ENCODE measurements at places on chromosomes 5 and 9.

DNA sequence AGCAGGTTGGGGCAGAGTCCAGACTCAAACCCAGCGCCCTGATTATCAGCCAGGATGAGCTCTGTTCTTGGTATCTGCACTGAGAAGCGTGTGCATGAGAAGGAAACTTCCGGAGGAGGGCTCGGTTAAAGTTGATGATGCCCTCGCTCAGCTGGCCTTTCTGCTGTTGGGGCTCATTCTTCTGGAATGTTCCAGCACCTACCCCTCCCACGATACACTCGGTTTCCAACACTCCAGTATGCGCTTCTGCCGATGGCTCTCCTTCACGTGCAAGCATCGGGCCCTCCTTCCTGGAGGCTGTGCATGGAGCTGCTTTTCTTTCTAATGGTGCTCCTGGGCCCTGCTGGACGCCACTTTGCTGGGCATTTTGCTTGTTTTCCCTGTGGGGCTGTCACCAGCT, 134.0 kb downstream of the RXRA start:
- no peak for DNase-seq

GRCh38 chr5:32258424-32258823, 54.3 kb downstream of the MTMR12 start:
- no peak for DNase-seq

DNA sequence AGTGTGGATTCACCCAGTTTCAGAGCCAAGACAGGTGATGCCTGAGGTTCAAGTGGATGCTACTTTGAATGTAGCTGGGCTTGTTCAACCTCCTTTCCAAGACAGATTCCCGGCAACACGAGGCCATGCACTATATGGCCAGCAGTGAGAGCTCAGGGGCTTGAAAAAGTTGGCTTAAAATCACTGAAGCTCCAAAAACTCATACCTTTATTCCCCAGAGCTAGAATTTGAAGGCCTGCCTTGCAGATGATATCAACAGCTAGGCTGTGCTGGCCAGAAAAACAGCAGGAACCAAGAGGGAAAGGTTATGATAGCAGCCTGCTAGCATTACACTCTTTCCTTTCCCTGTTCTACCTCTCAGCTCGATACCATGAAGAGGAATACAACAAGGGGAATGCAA, 120.2 kb upstream of the DAB2 start:
- no peak for DNase-seq

DNA sequence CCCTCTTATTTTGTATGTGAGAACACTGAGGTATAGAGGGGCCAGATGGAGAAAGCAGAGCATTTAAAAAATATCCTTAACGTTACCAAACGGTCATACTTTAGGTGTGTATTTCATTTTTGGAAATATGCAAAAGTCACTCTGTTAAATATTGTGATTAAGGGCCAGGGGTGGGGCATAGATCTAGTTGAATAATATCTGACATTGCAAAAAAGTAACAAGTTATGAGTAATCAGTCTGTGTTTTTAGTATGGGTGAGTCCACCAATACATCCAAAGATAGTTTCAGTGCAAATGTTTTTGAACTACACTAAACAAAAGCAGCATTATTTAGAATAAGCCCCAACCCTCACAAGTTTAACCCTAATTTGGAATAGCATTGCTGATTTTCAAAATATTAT, 45.3 kb upstream of the CCDC112 start:
- no peak for DNase-seq

GRCh38 chr9:81664638-81665222, 24.6 kb downstream of the TLE1 start:
- DNase-seq: no peak

DNA sequence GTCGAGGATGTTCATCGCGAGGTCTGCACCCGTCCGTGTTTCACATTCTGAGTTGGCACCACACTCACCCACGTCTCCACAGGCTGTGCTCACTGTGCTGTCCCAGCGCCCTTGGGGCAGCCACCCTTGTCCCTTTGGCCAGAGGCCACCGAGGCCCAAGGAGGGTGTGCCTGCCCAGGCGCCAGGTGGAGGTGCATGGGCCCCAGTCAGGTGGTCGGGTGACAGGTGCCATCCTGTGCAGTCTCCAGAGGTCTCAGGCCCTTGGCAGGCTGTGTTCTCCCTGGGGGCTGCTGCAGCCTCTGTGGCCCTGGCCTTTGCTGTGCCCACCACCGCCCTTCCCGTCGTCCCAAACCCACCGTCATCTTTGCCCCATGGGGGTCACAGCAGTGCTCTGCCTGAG, 12.4 kb downstream of the MAN1B1 start:
- DNase-seq: no peak

GRCh38 chr5:90843443-90843842, 284.8 kb downstream of the ADGRV1 start:
- no peak for DNase-seq

GRCh38 chr5:141517312-141517711, 28.4 kb downstream of the PCDHGC5 start:
- DNase-seq: no peak

GRCh38 chr9:100581081-100581480, 3.2 kb downstream of the CAVIN4 start:
- DNase-seq: no peak

- no peak for DNase-seq
Measured at GRCh38 chr5:105158526-105158925, 1595.9 kb upstream of the NUDT12 start.

- DNase-seq: no peak
Measured at GRCh38 chr9:136645352-136645902, 17.3 kb upstream of the EGFL7 start.

GRCh38 chr9:114002986-114003350, 75.1 kb downstream of the AMBP start:
- DNase-seq: no peak

DNA sequence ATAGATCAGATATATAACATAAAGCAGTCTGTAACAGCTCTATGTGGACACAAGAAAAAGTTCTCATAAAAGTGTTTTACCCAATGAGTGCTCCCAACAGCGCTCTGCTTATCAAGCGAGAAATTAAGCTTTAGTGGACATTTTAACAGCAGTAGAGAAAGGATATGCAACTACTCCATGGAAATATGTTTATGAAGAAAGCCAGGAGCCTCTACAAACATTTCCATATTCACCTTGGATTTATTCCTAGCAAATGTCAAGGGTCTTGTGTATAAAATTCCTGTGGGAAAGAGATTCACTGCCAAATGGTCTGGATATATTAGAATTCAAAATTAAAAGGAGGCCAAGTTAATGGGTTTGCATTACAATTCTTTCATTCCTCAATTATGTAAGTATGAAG, 66.5 kb downstream of the DTWD2 start:
- no peak for DNase-seq

GRCh38 chr9:101587332-101588043, 7.3 kb downstream of the PPP3R2 start:
- no peak for DNase-seq

DNA sequence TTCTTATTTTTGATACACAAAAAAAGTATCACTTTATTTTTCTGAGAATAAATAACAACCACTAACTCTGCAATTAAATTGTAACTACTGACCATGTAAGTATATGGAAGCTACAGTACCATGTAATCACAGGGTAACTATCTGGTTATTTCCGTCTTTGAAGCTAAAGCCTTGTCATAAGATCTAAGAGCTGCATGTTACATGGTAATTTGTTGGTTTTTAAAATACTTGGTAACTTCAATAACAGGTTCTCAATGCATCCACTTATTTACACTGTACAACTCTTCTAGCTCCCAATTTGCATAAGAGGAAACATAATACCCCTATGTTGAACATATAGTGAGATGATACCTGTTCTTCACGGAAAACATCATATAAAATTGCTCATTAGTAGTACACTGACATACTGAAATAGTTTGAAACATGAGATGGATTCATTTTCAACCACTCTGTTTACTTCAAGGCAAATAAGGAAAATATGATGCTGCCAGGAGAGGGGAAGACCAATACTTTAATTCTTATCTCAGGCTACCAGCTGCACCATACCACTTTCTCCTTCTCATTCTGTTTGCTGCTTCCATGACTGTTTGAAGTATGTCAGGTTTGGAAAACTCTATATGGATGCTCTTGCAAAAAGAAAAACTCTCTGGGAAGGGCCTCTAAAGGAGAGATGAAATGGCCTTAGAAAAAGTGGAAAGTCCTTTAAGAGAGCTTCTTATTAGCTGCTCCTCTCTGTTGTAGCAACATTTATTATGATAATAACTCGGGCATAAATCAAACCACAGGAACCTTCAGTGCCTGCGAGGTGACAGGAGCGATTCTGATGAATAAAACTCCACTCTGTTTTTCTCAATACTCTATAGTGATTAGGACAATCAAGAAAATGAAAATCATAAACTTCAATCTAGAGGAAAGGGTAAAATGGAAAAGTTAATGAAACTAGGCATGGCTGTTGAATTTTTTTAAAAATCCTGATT, 150.2 kb downstream of the KIAA0825 start:
- no peak for DNase-seq

DNA sequence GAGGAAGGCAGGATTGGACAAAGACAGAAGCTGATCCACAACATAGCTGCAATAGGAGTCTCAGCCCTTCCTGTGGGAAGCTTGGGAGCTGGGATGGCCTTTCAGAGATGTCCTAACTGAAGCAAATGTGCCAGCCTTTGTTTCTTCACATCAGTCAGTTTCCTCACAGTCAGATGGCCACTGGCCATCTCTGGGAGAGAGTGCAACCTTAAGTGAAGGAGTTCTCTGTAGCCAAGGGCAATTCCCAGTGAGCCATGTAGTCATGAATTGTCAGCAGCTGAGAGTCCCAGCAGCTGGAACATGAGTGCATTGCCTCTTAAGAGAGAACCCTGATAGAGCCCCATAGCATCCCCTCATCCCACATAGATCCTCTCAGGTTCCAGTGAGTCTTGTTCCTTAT, 89.1 kb upstream of the LIFR start:
- no peak for DNase-seq

- DNase-seq: no peak
Measured at GRCh38 chr5:153969563-153969895, 69.2 kb downstream of the FAM114A2 start.

- peak; percentile 49 for DNase-seq
Measured at GRCh38 chr9:5767968-5768932, 64.7 kb downstream of the ERMP1 start.

DNA sequence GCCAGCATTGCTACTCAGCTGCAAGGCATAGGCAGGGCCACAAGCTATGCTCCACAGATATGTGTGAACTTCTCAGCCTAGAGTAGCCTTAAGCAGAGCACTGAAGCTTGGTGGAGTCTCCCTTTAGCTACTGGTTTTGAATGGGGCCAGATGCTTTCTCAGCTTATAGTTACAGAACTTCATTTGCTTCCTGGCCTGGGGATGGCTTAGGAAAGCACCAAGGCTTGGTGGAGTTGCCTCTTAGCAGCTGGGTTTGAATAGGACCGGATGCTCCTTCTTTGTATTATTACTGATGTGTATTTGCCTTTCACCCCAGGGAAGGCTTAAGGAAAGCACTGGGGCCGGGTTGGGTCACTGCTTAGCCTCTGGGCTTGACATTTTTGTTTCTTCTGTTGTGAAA, 497.8 kb upstream of the SEMA6A start:
- no peak for DNase-seq

DNA sequence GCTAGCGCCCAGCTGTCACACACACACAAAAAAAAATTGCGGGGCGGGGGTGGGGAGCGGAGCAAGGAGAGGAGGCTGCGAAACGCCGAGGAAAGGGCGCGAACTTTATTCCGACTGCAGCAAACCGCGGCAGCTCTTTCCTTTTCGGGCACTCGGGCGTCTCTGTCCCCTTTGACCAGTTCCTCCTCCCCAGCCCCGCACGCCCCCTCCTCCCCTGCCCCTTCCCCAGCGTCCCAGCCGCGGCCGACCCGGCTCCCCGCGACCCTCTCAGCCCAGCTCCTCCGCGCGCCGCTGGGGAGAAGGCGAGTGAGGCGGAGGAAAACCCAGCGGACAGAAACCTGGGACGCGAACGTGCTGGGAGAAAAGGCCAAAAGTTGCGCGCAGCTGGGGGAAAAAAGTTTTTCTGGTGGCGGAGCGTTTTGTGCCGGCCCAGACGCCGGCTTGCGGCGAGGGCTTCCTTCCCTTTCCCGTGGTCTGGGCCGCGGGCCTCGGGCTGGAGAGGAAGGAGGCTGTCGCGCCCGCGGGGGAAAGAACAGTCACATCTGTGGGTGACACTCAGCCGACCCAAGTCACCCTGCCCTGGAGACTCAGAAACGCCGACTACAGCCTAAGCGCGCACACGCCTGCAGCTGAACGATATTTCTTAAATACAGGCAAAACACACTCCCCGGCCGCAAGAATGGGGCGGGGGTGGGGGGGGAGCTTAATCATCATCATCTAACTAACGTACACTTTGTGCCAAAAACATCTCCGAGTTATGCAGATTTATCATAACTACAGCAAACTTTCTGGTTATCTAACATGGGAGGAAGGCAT, 1.1 kb upstream of the BNC2 start:
- peak; percentile 24 for DNase-seq

- no peak for DNase-seq
Measured at GRCh38 chr9:16236311-16236710, 634.2 kb downstream of the BNC2 start.

- DNase-seq: no peak
Measured at GRCh38 chr5:160905285-160905684, 53.3 kb upstream of the ATP10B start.

DNA sequence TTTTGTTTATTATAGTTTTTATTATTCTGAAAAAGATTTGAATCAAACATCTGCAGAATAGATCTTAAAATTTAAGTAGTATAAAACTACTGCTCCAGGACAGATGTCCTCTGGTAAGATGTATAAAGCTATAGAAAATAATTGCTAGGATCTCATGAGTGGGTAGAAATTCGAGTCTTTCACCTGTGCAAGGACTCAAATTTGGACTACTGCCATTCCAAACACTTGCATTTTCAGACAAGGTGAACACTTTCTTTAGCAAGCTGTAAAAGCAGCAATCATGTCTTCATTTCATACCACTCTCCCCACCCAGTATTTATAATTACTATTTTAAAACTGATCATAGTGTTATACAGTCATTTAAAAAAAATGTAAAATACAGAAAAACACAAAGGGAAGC, 20.7 kb downstream of the SKP2 start:
- DNase-seq: no peak

DNA sequence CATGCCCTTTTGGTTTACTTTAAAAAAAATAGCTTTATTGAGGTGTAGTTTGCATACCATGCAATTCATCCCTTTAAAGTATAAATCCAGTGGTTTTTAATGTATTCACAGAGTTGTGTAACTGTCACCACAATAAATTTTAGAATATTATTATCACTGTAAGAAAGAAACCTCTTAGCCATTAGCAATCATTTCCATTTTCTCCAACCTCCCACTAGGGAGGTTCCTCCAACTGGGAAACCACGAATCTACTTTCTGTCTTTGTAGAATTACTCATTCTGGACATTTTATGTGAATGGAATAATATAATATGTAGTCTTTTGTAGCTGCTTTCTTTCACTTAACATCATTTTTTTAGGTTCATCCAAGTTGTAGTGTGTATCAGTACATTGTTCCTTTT, 43.5 kb downstream of the UNC13B start:
- DNase-seq: no peak

- DNase-seq: no peak
Measured at GRCh38 chr9:20604562-20604961, 17.7 kb downstream of the MLLT3 start.
